ENCODE measurements at places on chromosomes 7 and 10.

GRCh38 chr10:128096486-128097199, 29.6 kb downstream of the MKI67 start:
- DNase-seq: no peak

GRCh38 chr10:28317760-28318159, 14.9 kb upstream of the MPP7 start:
- no peak for DNase-seq

DNA sequence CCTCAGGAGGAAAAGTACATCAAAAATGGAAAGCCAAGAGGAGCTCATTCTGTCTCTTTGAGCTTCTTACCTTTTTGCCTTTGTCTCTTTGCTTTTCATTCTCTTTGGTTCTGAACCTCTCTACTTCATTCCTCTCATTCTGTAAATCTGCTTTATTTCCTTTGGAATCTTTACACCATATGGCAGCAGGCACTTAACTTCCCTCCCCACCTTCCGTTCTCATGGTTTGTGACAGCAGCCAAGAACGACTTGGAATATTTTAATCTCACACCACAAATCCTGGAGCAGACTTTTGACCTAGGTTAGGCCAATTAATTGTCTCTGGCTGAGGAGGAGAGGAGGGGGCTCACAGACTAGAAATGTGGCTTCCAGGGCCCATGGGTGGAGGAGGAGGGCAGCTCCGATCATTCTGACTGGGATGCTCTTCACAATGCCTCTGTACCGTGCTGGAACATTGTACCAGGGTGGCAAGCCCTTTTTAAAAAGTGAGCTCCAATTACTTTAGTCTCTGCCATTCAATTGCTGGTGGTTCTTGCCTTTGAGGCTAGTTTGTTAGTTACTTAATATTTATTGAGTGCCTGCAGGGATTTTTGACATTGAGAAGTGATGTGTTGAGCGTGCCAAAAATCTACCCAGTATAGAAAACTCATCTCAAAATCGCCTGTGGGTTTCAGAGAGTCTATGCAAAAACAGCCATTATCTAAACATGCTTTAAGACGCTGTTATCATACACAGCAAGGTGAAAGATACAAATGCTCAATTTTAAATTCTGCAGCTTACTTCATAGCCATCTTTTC, 386.6 kb downstream of the DPP6 start:
- DNase-seq: no peak

DNA sequence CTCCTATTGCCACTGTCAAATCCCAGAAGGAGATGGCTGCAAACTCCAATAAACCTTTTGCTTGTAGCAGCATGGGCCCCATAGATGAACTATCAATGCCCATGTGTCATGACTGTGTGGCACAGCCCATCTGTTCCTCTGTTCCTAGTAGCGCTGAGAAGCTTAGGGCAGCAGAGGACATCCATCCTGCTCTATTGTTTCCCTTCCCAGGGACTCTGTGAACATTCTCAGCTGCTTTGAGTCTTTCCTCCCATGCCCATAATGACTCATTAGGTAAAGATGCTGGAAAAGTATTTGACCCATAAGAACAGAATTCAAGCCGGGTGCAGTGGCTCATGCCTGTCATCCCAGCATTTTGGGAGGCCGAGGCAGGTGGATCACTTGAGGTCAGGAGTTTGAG, 28.3 kb downstream of the STMP1 start:
- no peak for DNase-seq

- no peak for DNase-seq
Observed at GRCh38 chr7:39375047-39375873, 190.9 kb upstream of the YAE1 start.

DNA sequence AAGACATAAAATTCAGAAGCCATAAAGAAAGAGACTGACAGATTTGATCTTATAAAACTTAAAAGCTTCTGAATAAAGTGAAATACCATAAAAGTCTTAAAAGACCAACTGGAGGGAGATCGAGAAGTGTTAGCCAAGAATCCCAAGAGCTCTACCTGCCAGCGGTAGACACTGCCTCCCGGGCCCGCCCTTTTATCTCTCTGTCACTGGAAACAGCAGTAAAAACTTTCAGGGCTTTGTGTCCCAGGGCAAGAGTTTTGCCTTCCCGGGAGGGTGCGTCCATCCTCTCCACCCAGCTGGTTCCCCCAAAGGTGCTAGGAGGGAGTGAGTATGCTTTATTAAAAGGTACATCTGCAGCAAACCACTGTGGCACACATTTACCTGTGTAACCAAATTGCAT, 5.8 kb downstream of the PLA2G12B start:
- DNase-seq: no peak

GRCh38 chr7:105976868-105977267, 13.8 kb downstream of the CDHR3 start:
- DNase-seq: no peak

- DNase-seq: peak; percentile 21
Observed at GRCh38 chr10:70584909-70585544, 17.5 kb downstream of the PRF1 start.

- DNase-seq: peak; percentile 21
Observed at GRCh38 chr7:69211739-69212138, 386.5 kb upstream of the AUTS2 start.

- DNase-seq: no peak
Observed at GRCh38 chr10:91602868-91603568, 29.9 kb downstream of the PPP1R3C start.

DNA sequence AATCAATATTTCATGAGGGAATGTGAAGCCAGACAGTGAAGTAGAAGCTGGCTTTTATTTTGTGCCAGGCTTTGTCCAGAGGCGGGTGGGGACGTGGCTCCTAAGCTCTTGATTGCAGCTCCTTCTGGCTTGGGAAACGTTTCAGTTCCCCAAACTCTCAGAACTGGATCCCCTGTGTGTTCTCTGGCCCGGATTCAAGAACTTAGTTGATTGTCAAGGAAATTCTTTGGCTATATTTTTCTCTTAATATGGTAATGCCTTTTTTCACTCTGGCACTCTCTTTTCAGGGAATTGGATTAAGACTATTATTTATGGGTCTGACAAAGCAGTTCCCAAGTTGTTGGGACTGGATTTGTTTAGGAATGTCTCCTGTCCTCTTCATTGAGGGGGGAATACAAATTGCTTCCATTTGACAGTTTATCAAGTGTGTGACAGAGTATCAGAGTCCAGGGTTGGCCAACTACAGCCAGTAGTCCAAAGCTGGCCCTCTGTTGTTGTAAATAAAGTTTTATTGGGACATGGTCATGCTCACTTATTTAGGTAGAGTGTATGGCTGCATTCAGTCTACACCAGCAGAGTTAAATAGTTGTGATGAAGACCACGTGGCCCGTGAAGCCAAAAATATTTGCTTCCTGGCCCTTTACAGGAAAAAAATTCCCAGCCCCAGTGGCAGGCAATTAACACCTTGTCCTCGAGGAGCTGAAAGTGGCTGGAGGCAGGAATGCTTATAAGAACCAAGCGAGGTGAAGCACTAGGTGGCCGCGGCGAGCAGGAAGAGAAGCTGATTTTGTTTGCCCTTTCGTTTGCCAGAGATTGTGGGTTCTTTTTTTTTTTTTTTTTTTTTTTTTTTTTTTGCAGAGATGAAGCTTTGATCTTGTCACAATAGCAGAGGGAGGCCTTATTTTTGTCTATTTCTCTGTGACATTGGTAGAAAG, 34.3 kb downstream of the HTRA1 start:
- DNase-seq: no peak

GRCh38 chr10:127756264-127756663, 19.3 kb downstream of the FOXI2 start:
- DNase-seq: no peak

- no peak for DNase-seq
Observed at GRCh38 chr10:113527211-113527906, 25.5 kb upstream of the HABP2 start.

DNA sequence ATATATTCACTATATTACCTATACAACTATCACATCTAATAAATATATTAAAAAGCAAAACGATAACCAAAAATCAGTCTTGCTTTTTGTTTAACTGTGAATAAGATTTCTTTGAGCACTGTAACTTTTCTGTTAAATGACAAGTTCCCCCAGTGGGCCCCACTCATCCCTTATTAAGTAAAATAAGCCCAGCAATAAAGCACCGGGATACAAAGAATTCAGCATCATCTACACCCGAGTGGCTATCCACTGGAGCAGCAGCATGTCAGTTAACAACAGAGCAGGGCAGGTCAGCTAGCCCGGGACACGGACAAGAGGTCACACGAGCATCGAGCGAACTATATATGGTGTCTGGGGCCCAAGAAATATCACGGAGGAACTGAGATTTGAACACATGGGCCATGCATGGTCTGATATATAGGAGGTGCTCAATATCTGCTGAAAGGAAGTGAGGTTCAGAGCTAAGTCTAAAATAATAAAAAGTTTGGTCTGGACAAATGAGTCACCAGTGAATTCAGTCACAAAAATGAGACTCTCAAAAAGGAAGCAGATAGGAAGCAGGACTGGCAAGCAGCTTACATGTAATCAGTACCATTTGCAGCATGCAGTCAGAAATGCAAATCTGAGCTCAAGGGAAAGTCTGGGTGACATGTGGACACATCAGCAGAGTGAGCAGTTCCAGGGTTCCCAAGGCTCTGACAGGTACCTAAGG, 4.1 kb downstream of the ERCC6 start:
- no peak for DNase-seq

- peak; percentile 89 for DNase-seq
Observed at GRCh38 chr10:33334805-33335550, 511 bp upstream of the NRP1 start.

- DNase-seq: no peak
Observed at GRCh38 chr7:138138244-138138643, 62.0 kb downstream of the AKR1D1 start.

GRCh38 chr10:86056672-86057071, 309.9 kb downstream of the GRID1 start:
- DNase-seq: no peak

- no peak for DNase-seq
Observed at GRCh38 chr10:100634034-100634433, 98.3 kb downstream of the HIF1AN start.

- DNase-seq: no peak
Observed at GRCh38 chr7:4256286-4256685, 425.8 kb upstream of the FOXK1 start.

DNA sequence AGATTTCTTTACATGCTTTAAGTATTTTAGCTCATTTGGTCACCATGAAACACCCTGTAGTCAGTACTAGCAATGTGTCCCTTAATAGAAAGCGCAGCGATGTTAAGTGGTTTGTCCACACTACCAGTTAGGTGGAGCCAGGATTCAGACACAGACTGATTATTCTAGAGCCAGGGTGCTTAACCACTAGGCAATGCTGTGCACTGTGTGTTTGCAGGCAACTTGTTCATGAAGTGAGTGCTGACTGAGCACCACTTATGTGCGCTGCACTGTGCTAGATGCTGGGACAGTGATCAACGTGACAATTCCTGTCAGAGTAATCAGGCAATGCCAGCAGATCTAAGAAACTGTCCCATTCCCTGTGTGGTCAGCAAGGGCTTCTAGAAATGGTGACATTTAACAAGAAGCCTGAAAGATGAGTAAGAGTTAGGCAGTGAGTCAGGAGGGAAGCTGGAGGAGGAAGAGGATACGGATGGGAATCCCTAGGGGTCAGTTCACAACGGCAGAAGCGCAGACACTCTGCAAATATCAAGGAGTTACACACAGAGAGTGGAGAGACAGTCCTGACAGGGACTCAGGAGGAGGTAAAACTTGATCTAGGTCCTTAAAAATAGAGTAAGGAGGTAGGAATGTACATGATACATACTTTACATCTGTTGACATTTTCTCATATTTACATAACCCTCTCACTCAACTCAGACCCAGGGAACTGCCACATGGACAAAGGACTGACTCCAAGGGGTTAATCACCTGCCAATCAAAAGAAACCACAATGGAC, 69.7 kb upstream of the EGR2 start:
- DNase-seq: no peak

DNA sequence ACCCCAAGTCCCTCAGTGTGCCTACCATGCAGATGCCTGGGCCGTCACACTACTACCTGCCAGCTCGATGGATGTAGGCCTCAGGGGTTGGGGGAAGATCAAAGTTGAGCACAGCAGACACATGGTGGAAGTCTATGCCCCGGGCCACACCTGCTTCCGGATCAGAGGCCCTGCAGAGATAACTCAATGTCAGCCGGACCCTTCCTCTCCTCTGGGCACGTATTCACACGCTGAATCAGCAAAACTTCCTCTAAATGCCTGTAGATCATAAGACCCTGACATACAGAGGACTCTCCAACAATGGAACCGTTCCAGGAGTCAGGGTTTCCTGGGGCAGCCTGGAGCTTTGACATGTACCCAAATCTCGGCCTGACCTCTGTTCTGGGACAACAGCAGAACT, 3.7 kb downstream of the DDX56 start:
- DNase-seq: no peak

GRCh38 chr10:108850138-108850854, 1073.0 kb downstream of the XPNPEP1 start:
- no peak for DNase-seq

DNA sequence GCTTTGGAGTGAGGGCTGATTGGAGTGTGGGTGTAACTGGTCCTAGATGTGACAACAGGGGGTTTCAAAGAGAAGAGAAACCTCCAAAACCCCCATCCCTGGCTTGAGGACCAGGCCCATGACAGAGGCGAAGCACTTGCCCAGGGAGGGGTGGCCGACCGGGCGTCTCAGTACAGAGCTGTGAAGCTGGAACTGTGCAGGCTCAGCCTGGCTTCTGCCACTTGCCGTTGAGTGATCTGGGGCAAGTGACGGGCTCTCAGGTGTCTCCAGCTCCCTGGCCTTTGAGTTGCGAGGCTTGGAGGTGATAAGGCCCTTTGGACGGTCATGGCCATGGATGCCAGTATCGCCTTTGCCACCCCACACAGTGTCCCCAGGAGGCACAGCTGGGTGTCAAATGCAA, 531.4 kb upstream of the FOXK1 start:
- DNase-seq: no peak

DNA sequence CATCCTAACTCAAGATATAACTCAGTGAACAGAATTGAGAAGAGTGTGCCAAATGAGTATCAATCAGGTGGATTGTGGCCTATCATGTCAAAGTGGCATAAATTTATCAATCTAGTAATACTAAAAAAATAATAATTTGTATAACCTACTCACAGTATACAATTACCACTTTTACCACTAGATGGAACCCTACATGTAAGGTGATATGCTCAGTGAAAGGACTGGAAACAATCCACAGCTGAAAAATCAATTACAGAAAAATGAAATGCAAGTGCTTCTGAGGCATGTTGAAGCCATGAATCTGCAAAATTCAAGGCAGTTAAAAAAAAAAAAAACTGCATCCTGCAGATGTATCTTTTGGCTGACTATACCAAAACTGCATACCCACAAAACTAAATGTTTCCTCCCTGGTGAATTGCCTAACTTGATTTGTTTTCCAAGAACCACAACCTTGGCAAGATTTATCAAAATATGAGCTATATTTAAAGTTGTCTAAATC, 13.9 kb downstream of the ARHGAP19 start:
- DNase-seq: no peak

DNA sequence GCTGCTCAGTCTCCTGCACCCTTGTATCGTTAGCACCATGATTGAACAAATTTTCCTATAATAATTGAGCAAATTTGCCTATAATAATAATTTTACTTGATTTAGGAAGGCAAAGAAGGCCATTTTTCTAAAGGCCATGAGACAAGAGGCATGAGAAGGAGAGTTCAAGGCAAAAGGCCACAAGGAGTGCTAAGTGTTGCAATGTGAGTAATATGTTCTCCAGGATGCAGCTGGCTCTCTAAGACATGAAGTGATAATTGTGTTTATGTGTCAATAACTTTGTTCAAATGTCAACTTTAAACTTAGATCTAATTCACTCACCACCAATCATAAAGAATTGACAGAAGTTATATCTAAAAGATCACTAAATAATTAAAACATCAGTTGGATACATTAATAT, 53.8 kb downstream of the SGCE start:
- no peak for DNase-seq

Measured in aorta (tissue), 5 donors.